ENCODE measurements at places on chromosomes 3 and 15. TPM values are rescaled to one million over a fixed set of nuclear protein-coding genes. Genes with fewer than 3 reads are reported as not detected.
A peak's percentile ranks its signal among the peaks of the same experiment; 100 is the strongest.

DNA sequence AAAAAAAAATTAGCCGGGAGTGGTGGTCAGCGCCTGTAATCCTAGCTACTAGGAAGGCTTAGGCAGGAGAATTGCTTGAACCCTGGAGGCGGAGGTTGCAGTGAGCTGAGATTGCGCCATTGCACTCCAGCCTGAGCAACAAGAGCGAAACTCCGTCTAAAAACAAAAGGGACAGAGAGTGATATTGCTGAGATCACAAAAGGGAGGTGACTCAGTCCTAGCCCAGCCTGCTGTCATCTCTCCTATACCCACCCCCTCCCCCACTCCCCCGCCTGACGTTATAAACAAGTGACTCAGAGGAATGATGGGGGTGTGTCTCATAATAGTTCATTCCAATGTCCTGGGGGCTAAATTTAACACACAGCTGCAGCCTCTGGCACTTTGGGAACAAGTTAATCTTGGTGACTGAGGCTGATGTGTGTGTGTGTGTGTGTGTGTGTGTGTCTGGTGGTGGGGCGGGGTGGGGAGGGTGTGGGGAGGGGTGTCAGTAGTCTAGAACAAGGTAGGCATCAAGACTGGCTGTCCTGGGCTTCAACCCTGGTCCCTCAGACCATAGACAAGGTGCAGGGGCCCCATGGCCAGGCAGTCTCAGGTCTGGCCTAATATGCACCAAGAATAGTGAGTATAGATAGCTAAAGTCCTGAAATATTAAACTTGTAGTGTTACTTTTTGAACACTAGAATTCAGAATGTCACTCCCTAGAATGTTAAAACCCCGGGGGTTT, 1.3 kb upstream of the KLHL40 start:
- peaks cover 26% of the 10 kb centered on the region for H3K27me3 ChIP-seq
- H3K27ac ChIP-seq: no peak overlapping the region
- peaks cover 15% of the 10 kb centered on the region for H3K4me1 ChIP-seq
- H3K36me3 ChIP-seq: no peaks in the 10 kb centered on the region

DNA sequence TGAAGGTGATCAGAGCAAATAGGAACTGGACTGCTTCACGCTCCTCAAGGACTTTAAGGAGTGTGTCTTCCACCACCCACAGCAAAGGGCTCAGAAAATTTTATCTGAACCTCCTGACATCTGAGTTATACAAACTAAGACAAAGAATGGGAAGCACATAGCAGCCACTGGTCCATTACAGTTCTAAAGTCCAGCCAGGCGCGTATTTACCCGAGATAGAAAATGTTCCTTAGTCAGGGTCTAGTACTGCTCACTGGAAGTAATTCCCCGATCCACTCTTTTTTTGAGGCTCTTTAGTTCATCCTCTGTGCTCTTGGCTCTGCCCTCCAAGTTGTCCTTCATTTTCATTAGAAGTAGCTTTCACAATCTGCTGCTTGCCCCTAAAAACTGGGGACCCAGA, 88.5 kb upstream of the GOLGA8J start:
- no peak overlapping the region for H3K27ac ChIP-seq
- peak; percentile 43 for DNase-seq
- H3K4me3 ChIP-seq: no peak overlapping the region
- no peaks in the 10 kb centered on the region for H3K36me3 ChIP-seq

DNA sequence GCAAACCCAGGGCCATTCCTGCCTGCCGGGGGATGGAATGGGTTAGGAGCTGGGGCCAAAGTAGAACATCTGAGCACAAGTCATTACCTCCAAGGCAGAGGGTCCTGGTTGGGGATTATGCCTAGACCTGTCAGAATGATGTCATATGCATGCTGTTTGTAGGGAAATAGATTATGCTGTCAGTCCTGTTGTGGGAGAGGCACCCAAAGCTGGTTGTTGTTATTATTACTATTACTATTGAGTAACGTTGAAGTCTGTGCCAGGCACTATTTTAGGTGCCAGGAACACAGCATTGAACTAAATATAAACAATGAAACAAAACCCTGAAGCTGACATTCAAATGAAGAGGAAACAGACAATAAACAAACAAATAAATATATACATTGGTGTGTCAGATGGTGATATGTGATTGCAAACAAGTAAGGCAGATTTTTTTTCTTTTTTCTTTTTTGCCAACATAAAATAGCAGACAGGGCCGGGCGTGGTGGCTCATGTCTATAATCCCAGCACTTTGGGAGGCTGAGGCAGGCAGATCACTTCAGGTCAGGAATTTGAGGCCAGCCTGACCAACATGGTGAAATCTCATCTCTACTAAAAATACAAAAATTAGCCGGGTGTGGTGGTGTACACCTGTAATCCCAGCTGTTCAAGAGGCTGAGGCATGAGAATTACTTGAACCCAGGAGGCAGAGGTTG, 2.0 kb downstream of the P4HTM start:
- H3K27me3 ChIP-seq: no peaks in the 10 kb centered on the region
- peaks cover 22% of the 10 kb centered on the region for H3K4me1 ChIP-seq
- no peak for DNase-seq
- peak overlapping the region; percentile 89 for H3K4me3 ChIP-seq
- peak overlapping the region; percentile 51 for H3K27ac ChIP-seq

DNA sequence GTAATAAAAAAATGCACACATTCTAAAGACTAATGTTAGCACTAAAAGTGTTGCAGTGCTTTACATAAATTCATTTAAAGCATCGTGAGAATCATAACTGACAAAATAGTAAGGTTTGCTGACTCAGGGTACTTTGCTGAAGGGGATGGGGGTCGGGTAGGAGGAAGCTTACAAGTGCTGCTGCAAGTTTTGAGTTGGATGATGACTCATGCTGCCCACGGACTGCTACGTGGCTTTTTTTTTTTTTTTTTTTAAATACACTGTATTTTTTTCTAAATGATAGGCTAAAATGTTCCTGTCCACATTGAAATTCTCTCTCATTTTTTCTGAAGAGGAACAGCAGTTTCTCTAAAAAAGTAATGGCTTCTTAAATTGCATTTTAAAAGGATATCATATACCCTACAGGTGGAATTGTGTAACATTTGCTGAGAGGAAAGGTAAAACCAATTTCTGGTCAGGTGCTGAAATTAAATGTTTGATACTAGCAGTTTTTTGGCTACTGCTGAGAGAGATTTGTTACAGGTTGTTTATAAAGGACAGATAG, 2.2 kb downstream of the MAPK6 start:
- H3K36me3 ChIP-seq: no peaks in the 10 kb centered on the region
- peaks cover 24% of the 10 kb centered on the region for H3K4me1 ChIP-seq
- H3K4me3 ChIP-seq: peak overlapping the region; percentile 96
- no peaks in the 10 kb centered on the region for H3K27me3 ChIP-seq
- peak overlapping the region; percentile 99 for H3K27ac ChIP-seq

- H3K27ac ChIP-seq: no peak overlapping the region
- H3K4me3 ChIP-seq: no peak overlapping the region
- H3K4me1 ChIP-seq: peaks cover 16% of the 10 kb centered on the region
Observed at GRCh38 chr15:66951531-66952320, 113.7 kb upstream of the SMAD3 start.

DNA sequence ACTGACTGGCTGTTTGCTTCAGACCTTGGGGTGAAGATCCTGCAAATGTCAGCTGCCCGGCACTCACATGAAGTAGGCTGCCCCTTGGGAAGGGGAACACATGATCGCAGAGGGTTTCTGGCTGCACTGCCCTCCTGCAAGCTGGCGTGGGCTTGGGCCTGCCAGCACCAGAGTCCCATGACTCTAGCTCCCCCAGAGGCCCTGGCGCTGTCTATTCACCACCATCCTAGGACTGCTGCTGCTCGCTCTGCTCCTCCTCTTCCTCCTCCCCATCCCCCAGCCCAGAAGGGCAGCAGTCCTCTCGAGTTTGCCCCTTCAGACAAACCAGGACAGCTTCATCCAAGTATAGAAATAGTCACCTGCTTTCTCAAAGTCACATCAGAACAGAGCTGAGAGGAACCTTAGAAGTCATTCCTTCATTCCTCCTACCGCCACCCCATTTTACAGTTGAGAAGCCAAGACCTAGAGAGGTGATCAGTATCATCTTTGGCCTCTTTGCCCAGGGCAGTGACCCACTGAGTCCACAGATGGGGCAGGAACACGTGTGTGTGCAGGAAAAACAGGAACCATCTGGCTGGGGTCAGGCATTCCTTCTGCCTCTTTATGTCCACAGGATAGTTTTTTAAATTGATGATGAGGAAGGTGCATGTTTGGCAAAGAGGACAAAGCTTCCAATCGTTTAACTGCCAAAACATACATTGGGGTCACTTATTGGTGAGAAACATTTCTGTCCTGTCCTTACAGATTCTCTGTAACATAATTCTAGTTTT, 13.2 kb downstream of the DPH3 start:
- H3K4me1 ChIP-seq: peaks cover 6% of the 10 kb centered on the region
- H3K27me3 ChIP-seq: no peaks in the 10 kb centered on the region
- no peaks in the 10 kb centered on the region for H3K36me3 ChIP-seq
- no peak overlapping the region for H3K4me3 ChIP-seq
- H3K27ac ChIP-seq: no peak overlapping the region

GRCh38 chr3:100399341-100400071, 1.4 kb downstream of the TOMM70 start:
- peaks cover 29% of the 10 kb centered on the region for H3K4me1 ChIP-seq
- no peak for DNase-seq
- no peaks in the 10 kb centered on the region for H3K27me3 ChIP-seq
- no peaks in the 10 kb centered on the region for H3K36me3 ChIP-seq
- peak overlapping the region; percentile 90 for H3K4me3 ChIP-seq

DNA sequence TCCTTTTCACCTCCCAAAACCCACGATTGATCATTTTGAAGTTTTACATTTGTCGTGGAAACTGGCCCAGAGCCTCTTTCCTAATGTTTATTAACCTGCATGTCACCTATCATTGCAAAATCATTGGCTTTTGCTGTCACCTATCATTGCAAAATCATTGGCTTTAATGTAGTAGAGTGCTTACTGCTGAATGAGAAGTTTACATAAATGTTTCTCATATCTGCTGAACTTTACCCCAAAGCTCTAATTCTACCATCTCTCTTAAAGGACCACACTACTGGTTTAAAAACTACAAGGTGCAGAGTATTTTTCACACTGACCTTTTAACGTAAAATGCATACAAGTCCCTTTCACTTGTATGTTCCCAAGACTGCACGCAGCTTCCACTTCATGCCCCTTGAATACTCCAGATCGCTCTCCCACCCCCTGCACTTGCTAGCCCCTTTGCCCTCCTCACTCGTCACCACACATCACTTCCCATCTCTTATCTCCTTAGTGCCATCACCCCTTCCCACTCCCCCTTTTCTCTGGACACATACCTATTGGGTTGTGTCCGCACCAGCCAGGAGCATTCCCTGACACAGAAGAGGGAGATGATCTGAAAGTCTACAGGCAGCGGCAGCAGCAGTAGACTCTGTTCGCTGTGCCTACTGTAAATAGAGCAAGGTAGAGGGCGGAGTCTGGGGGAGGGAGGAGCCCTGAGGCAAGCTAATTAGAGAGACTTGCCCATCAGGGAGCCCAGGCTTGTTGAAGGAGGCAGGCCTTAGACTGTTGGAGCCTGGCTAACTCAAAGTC, 30.2 kb upstream of the ATOSA start:
- H3K27me3 ChIP-seq: peaks cover 5% of the 10 kb centered on the region
- no peak overlapping the region for H3K27ac ChIP-seq
- no peak overlapping the region for H3K4me3 ChIP-seq
- no peaks in the 10 kb centered on the region for H3K36me3 ChIP-seq

GRCh38 chr15:38324939-38325647, 72.5 kb downstream of the SPRED1 start:
- H3K36me3 ChIP-seq: peaks cover 25% of the 10 kb centered on the region
- no peak overlapping the region for H3K4me3 ChIP-seq
- peak overlapping the region; percentile 16 for H3K27ac ChIP-seq
- DNase-seq: no peak

Gene WDR93
- total RNA-seq: 0.36 TPM

Gene LRRIQ4
- 0.29 TPM for total RNA-seq

All from osteoblast (primary cell).